CD4-positive, alpha-beta T cell treated with Interleukin-17A for 1 hour (primary cell): ENCODE measurements at places on chromosomes 16 and 17.

DNA sequence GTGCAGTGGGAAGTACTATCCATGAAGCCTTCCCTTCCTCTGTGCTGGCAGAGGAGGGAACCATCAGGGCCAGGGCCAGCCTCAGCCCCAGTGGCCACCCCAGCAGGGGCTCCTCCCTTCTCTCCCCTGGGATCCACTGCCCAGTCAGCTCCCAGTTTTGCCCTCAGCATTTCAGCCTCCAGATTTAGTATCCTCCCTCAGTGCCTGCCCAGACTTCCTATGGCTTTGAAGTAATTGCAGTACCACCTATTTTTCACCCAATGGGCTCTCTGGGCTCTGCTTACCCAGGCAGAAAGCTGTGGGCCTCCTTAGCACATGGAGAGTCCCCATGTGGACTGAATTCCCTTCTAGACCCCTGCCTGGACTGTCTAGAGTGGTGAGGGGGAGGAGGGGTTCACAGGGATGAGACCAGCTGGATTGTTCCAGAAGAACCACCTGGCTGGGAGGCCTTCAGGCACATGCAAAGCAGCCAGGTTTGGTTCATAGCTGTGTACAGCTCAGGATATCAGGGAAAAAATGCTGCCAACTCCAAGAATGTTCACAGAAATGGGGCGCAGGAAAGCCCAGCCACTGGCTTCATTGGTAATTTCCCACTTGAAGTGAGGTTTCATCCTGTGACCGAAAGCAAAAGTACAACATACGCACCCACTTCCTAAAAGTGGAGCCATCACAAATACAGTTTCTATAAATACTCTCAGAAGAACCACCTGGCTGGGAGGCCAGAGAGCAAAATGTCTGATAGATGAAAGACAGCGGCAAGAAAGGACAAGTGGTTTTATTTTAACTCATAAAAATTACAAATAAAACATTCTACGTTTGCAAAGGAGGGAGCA, 15.2 kb upstream of the HERPUD1 start:
- DNase-seq = peak; percentile 67

DNA sequence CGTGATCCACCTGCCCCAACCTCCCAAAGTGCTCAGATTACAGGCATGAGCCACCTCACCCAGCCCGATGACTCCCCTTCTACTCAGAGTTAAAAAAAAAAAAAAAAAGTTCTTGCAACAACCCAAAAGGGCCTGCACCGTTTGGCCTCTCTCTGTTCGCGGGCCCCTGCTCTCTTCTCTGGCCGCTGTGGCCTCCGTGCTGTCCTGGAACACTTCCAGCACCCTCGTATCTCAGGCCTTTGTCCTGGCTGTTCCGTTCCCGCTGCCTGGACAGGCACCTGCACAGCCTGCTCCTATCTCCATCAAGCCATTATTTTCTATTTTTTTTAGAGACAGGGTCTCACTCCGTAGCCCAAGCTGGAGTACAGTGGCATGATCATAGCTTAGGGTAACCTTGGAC, 10.8 kb downstream of the MYO1C start:
- no peak for DNase-seq

GRCh38 chr17:49379926-49380325, 17.9 kb upstream of the ZNF652 start:
- DNase-seq = no peak

- no peak for DNase-seq
Measured at GRCh38 chr17:13827118-13827517, 225.4 kb upstream of the HS3ST3A1 start.

DNA sequence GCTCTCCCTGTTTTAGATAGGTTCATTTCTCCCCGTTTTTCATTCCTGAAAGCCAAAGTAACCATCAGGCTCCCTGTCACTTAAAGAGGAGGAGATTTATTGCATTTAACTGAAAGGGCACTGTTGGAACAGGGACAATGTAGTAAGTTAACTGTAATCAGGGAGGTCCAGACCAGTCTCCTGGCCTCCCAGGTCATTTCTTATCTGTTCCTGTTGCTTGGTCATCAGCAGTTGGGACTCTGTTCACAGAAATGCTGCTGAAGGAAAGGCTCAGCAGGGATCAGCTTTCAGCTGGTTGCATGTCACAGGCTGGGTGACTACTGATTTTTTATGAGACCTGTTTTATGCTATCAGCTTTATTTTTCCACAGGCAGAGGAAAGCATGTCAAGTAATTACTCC, 622.6 kb upstream of the GOT2 start:
- no peak for DNase-seq

GRCh38 chr17:44556832-44557606, at the start of gene FZD2:
Gene FZD2, plus strand, starts transcription at chr17:44557484. Its CDS starts 205 bp downstream, at chr17:44557689.
- DNase-seq = peak; percentile 81

- no peak for DNase-seq
Measured at GRCh38 chr17:64411999-64412771, 21.5 kb upstream of the PECAM1 start.

DNA sequence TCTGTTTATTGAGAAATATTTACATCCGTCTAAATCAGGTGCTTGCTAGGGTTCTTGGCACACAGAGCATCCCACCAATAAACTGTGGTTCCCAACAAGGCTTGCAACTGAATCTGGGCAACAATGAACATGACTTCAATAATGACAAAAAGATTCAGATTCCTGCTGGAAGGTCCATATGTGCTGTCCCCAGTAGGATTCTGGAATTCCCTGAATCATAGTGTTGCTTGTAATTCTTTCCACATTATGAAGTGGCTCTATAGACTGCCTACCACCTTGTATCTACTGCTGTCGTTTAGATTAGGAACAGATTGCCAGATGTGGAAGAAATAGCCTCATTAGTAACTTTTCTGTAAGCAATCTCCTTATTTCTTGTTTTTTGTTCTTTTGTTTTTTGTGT, 265.9 kb downstream of the WWOX start:
- DNase-seq = no peak

DNA sequence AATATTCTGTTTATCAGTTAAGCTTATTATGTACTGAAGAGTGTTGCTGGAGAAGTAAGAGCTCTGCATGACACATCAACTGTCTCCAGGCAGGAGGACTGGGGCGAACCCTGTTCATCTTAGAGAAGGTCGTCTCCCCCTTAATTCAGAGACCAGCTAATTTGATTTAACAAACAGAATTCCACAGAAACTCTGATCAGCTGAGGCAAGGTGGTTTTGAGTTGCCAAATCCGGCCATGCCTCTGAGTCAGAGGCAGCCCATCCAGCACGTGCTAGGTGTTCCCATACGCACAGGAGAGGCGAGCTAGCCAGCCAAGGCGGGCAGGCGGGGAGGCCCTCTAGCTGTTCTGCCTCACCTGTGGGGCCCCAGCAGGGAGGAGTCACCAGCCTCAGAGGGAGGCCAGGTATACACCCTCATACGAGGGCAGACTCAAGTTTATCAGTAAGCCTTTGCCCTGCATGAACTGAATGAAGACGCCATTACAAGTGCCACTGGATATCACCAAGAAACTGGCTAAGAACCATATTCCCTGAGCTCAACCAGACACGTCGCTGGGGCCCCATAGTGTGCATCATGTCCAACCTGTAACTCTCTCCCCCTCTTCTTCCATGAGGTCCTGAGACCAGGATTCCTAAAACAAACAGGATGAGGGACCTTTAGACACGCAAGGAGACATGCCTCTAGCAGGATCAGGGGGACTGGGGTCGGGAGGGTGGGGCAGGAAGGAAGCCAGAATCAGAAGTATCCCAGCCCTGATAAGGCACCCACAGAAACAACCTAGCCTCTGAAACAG, 25.7 kb downstream of the STAT5A start:
- no peak for DNase-seq

DNA sequence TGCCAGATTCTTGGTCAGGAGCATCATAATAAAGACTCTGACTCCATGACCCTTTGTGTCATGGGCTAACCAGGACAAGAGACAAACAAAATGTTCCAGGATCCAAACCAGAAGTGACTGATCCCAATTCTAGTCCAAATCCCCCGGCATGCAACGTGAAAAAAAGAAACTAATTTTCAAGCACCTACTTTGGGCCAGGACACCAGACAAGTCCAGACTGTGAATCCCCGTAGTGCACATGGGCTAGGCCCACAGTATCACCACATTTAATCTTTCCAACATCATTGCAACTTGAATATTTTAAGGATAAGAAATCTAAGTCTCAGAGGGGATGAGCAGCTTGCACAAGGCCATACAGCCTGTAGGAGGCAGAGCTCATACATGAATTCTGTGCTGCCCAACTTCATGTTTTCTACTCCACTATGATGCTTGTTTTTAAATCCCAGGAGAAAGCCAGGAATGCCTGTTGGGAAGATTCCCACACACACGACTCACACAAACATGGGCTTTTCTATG, 365.7 kb downstream of the NPIPA8 start:
- no peak for DNase-seq

GRCh38 chr17:39617446-39618245, 9.1 kb upstream of the PPP1R1B start:
- peak; percentile 51 for DNase-seq

DNA sequence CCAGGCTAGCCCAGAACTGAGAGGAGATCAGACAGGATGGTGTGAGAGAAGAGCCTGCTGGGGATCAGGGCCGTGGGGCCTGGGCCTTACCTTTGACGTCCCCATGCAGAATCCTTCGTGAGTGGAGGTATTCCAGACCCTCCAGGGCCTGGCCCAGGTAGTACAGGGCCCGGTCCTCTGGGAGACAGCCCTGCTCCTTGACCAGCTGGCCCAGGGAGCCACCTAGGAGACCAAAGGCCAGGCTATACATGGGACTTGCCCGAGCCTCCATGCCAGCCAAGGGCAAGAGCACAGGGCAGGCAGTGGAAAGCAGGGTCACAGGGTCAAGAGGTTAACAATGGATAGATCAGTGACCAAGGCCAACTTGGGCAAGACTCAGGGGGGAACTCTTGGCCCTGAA, 12.1 kb upstream of the SPATA32 start:
- no peak for DNase-seq

DNA sequence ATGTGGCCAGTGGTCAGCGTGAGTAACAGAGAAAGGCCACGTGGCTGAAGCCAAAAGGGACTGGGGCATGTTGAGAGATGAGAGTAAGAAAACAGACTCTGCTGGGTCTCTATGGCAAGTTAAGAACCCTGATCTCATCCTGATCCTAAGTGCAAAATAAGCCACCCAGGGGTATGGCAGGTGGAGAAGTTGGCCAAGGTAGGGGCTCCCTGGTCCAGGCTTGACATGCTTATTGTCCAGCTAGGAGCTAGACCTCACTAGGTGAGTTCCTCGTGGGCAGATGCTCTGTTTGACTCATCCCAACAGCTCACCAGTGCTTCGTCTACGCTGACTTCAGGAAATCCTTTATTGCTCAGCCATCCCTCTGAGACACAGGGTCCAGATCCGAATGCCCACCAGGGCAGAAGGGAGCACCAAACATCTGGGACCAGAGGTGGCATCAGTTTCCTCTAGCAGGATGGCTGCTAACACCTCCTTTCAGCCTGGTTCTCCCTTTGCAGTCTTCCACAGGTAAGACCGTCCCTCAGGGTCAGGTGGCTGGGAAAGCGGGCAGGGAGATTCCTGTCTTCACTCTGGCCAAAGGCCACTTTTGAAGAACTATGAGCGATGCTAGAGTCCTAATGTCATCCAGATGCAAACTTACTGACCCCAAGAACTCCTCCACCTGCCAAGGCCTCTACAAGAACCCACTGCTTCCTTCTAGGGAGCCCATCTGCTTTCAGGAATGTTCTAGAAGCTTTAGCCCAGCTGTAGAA, 99.5 kb downstream of the CDYL2 start:
- DNase-seq = no peak

GRCh38 chr16:15993541-15993940, 44.1 kb downstream of the ABCC1 start:
- no peak for DNase-seq

DNA sequence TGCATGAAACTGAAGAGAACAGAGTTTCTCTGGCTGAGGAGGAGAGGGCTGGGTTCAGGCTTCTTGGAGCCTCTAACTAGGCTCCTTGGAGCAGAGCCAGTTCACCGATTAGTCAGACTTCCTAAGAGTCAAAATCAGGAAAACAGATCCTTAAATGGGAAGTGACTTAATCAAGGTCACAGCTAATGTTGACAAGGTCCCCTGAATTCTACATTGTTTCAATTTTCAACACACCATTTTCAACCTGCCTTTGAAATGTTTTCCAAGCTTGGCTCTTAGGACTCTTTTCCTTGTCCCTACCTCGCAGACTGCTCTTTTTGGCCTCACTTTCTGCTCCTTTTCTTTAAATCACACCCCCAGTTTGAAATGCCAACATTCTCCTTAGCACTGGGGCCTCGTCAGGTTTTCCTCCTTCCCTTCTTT, 16.3 kb downstream of the MYL4 start:
- no peak for DNase-seq

- DNase-seq = no peak
Measured at GRCh38 chr16:67710607-67711006, 8.5 kb downstream of the GFOD2 start.

DNA sequence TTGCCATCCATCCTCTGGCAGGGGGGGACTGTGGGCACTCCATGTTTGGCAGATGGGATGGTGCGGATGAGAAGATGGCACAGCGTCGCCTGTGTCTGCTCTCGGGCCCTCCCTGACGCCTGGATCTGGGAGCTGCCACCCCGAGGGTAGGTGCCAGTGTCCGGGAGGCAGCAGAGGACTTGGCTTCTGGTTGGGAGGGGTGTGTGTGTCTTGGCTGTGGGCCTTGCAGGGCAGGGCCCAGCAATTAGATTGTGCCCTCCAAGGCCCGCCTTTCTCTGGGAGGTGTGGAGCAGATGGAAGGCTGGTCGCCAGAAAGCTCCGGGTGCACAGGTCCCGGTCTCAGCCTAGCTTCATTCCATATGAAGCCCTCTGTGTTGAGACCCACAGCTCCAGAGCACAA, 1.4 kb downstream of the RAP1GAP2 start:
- DNase-seq = no peak

DNA sequence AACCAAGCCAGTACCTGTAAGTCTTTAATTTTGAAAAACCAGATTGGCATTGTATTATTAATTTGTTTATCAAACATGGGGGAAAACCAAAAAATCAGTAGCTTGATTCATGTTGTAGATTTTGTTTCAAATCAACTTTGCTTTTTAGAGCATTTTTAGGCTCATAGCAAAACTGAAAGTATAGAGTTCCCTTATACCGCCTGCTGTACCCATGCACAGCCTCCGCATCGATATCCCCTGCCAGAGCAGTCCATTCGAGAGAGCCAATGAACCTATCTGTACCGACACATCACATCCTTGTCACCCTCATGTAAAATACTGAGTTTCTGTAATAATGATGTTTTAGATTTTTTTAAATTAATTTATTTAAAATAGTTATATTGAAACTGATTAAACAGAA, 16.2 kb upstream of the MRC2 start:
- DNase-seq = peak; percentile 33

GRCh38 chr17:77529328-77529650, 388.5 kb downstream of the SEC14L1 start:
- DNase-seq = no peak

GRCh38 chr17:3974980-3975379, 10.7 kb upstream of the ATP2A3 start:
- no peak for DNase-seq

DNA sequence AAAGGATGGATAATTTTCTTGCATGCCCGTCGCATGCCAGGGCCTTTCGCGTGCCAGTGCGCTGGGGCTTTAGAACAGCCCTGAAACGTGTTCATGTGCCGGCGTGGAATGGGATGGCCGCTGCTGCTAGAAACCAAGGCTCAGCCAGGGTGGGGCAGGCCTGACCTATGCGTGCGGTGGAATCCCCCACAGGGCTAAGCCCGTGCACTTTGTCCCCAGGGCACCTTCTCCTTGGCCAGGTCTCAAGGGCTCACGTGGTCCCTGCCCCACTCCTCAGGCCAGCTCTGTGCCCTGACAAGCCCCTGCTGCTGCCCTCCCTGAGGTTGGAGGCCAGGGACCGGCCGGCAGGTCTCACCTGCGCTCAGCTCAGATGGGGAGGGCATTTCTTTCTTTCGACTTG, 13.1 kb upstream of the RNF213 start:
- DNase-seq = no peak

- DNase-seq = no peak
Measured at GRCh38 chr17:74605361-74605760, 13.3 kb upstream of the CD300LD start.

GRCh38 chr17:68595496-68595895, 5.7 kb downstream of the FAM20A start:
- no peak for DNase-seq
